ENCODE measurements at places on chromosomes 7 and 10.

DNA sequence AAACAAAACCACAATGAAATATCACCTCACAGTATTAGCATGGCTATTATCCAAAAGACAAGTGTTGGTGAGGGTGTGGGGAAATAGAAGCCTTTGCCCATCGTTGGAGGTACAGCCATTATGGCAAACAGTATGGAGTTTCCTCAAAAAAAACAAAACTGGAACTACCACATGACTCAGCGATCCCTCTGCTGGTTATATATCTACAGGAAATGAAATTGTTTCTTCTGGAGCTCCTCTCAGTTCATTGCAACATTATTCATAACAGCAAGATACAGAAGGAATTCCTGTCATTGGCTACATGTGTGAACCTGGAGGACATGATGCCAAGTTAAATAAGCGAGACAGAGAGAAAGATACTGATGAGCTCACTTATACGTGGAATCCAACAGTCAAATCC is 2.4 kb upstream of the UBE3C start:
- no peak for DNase-seq

DNA sequence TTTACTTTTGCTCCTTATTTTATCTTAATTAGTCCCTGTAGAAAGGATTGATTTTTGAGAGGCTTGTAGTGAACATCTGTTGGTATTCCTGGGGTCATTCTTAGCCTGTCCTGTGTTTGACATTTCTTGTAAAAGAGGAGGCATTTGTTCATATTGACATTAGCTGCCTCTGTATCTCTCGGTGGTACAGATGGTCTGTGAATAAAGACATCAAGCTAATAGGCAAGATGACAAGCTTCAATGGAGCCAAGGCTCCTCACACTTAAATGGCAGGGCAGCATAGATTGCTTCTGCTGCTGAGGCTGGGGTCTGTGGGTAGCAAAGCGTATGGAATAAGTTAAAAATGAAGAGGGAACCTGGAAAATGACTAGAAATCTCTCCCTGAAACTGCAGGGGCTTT is 687.6 kb downstream of the LRMDA start:
- no peak for DNase-seq

GRCh38 chr10:77424257-77424656 is 213.4 kb downstream of the KCNMA1 start:
- no peak for DNase-seq

GRCh38 chr10:102581401-102581800 is 62.9 kb upstream of the TRIM8 start:
- DNase-seq: no peak

Measured in COR-L47 (cell line).